ENCODE measurements at places on chromosomes 13 and 19.
A peak's percentile ranks its signal among the peaks of the same experiment; 100 is the strongest.

DNA sequence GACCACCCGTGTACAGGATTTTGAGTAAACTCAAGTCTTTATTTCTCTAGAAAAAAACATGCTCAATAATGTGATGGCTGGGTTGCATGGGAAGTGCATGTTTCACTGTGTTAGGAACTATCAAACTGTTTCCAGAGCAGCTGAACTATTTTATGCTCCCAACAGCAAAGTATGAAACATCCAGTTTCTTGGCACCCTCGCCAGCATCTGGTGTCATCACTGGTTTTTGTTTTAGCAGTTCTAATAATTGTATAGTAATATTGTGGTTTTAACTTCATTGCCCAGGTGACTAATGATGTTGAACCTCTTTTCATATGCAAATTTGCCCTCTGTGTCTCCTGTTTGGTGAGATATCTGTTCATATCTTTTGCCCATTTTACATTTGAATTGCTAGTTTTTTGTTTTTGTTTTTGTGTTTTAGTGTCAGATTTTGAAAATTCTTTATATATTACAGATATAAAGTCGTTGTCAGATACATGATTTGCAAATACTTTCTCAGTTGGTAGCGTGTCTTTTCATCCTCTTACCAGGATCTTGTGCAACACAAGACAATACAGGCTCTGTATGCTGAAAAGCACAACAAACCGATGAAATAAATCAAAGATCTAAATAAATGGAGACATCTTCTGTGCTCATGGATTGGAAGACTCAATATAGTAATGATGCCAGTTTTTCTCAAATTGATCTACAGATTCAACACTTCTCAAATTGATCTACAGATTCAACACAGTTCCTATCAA, 87.8 kb downstream of the IPO5 start:
- no peak for DNase-seq

DNA sequence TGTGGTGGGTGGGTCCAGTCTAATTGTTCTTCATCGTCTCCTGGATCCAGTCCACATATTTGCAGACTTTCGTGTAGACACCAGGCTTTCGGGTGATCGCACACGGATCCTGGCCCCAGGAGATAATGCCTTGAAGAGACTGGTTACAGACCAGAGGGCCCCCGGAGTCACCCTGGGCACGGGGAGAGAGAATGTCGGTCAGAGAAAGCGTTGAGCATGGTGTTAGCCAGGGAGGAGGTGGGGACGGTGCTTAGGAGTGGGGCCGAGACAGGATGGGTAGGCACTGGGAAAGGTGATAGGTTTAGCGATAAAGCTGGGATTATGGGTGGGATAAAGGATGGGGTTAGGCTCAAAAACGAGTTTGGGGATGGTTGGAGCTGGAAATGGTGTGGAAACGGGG, 3.0 kb upstream of the KLK10 start:
- DNase-seq, result no peak

- DNase-seq, result no peak
These were observed 6.8 kb downstream of the WDFY2 start for GRCh38 chr13:51590971-51591627.

DNA sequence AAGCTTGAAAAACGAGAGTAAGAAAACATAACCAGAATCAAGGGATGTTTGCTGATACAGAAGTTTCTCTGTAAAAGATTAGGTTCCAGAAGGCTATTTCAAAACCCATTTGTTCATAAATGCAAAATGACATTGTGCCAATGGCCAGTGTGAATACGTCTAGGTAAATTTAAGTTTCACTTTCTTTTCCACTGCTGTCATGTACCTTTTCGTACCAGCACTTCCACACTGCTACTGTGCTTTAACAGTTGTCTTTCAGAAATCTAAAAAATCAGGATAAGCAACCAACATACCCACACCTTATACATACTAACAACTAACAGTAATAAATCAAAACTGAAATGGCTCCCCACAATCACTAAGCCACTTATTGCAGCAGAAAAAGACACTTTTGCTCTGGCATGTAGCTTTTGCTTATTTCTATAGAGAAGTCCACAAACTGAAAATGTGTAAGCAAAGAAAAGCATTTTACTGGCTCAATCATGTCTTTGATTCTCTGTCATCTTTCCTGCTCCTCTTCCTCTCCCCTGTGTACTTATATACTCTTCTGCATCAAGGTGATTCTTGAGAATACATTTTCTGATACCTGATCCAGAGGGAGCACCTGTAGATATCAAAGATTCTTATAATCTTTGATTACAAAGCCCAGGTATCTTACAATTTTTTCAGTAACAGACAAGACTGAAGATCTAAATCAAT, 34.3 kb downstream of the ELF1 start:
- no peak for DNase-seq

DNA sequence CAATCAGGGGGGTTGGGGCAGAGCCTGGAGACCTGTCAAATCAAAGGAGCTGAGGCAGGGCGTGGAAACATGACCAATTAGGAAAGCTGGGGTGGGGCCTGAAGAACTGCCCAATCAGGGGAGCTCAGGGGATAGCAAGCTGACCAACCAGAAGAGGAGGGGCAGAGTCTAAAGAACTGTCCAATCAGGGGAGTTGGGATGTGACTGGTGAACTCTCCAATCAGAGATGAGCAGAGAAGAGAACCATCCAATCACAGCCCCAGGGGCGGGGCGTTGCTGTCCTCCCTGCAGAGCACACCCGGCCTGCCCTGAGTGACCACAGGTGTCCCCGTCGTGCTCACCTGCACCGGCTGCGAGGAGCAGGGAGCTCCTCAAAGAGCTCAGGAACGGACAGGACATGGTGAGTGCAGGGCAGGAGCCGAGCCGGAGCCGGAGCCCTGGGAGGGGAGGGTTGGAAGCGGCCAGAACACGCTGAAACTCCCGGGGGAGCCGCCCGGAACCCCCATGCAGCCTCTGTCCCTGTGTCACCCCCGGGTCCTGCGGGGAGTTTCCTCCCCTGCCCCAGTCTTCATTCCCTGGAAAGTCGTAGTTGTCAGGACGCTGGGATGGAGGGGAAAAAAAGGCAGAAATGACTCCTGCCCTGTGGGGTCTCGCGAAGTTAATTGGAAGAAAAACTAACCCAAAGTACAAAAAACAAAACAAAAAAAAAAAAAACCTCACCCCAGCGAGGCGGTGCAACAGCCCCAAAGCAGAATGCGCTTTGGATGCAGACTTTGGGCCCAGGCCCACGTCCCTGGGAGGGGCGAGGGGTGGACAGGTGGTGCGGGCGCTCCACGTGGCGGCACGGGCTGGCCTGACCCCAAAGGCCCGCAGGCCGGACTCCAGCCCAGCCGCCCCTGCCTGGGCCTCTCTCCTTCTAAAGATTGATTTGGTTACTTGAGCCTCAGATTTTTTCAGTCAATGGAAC, at the start of gene ZNF556:
Gene ZNF556 (plus strand): TSS at position 311 of the 967 bp plus-strand sequence. CDS start 87 bp downstream, at position 398.
- DNase-seq, result peak; percentile 57

- no peak for DNase-seq
These were observed 17.6 kb downstream of the EMP3 start for GRCh38 chr19:48342841-48343540.

DNA sequence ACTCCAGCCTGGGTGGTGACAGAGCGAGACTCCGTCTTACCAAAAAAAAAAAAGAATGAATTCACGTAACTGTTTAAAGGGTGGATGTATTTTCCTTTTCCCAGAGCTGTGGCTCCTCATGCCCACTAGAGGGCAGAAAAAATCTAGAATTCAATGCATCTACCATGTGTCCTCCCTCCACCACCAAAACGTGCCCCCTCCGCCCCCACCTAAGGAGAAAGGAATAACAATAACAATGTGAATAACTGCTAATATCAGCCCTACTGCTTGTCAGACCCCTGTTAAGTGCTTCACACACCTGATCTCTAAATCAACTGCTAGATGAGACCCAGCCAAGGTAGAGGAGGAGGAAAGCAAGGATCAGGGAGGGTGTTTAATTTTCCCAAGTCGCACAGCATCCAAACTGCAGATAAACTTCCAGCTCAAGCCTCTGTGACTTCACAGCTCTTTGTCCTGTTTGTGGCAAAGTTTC, 20.2 kb upstream of the PNMA8B start:
- peak; percentile 10 for DNase-seq

DNA sequence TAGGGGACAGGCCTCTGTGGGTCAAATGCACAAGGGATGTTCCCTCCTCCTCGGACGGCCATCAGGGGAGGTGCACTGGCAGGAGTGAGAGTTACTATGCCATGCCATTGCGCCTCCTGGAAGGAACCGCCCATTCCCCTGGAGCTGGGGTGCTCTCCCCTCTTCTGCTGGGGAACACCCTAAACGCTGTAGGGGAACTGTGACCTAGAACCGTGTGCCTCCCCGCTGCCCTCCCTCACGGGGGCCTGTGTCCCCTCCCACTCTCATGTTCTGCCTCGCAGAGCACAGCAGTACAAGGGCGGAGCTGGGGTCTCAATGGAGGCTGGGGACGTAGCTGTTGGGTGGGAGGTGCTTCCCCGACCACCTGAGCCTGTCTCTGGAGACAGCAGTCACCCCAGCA, 17.2 kb upstream of the CRTC1 start:
- DNase-seq, result no peak

- no peak for DNase-seq
These were observed 86.7 kb downstream of the ZNF100 start for GRCh38 chr19:21680671-21681070.

GRCh38 chr13:48630291-48630690, 23.4 kb upstream of the CYSLTR2 start:
- no peak for DNase-seq

DNA sequence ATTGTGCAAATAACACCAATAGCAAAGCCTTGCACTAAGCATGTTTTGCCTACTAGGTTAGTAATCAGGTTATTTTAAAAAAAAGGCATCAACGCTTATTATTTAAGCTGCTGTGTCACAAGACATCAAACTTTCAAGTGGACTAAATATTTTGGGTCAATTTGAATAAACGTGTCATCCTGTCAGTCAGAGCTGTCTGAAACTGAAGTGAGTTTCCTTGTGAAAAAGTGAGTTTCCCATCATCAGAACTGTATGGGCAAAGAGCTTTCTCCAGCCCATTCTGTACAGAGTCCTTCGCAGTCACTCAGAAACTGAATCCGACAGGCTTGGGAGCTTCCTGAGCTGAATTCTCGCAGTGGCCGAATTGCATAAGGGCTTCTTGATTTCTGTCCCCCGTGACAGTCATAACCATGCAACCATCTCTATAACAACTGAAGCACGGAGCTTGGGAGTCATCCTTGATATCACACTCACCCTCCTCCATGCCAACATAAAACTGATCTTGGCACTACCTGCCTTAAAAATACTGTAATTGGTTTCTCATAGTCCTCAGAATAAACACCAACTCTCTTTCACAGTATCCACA, 139.8 kb downstream of the MIPEP start:
- no peak for DNase-seq

- no peak for DNase-seq
These were observed 115.8 kb upstream of the SERP2 start for GRCh38 chr13:44257796-44258195.

- DNase-seq, result no peak
These were observed 484.2 kb downstream of the ZNF536 start for GRCh38 chr19:30856376-30856775.

DNA sequence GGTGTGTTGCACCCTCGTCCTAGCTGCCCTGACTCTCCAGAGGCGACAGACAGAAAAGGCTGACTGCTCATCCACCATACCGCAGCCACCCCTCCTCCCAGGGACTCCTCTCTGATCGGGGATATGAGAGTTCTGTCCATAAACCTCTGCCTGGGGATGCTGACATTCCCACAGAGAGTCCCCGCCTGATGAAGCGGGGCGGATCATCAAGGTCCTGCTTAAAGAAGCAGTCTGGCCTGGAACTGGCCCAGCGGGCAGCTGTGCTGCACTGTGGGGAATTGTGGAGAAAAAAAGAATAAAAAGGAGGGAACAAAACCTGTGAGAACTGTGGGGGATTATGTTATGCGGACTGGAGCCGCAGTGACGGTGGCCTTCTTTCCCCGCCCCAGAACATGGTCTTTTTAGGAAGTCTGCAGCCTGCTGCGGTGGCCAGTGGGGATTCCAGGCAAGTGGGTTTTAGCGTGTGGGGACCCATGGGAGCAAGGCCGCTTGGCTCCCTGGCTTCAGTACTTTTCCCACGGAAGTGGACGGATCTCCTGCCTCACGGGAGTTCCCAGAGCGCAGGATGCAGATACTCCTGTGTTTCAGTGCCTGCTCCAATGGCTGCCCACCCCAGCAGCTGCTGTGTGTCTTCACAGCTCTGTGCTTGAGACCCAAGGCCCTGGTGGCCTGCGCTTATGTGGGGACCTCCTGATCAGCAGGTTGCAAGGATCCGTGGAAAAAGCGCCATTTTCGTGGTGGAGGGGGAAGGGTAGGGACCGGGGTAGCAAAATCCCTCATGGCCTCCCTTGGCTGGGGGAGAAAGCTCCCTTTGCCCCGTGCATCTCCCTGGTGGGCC, 1456.2 kb upstream of the SLC10A2 start:
- no peak for DNase-seq

GRCh38 chr19:10096615-10096963, 5.9 kb downstream of the ANGPTL6 start:
- no peak for DNase-seq

Measured in NCI-H446 treated with DMSO at 0.1 percent for 48 hours (cell line).